CD4-positive, alpha-beta T cell treated with Interleukin-6 for 4 hours (primary cell): ENCODE measurements at places on chromosomes 11 and 22.

GRCh38 chr22:31929167-31929930 is 15.0 kb upstream of the YWHAH start:
- DNase-seq = no peak

- peak; percentile 32 for DNase-seq
Observed at GRCh38 chr11:114059984-114060391, 477 bp downstream of the ZBTB16 start.

GRCh38 chr22:49977578-49977977 is 17.0 kb downstream of the PIM3 start:
- DNase-seq = no peak

DNA sequence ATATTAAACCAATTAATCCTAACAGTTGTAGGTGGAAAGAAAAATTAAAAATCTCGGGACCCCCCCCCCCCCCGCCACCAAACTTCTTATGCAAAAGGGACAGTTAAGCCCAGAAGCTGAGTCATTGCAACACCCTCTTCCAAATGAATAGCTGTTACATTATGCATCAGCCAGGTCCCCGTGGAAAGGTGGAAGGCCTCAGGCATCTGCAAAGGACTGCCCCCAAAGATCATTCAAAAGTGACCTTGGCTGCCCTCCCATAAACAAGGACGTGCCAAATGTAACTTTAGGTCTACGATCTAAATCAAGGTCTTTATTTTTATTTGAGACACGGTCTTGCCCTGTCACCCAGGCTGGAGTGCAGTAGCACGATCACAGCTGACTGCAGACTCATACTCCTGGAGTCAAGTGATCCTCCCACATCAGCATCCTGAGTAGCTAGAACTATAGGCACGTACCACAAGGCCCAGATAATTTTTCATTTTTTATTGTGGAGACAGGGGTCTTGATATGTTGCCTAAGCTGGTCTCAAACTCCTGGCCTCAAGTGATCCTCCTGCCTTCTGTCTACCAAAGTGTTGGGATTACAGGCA is 22.8 kb downstream of the SYN3 start:
- DNase-seq = no peak

DNA sequence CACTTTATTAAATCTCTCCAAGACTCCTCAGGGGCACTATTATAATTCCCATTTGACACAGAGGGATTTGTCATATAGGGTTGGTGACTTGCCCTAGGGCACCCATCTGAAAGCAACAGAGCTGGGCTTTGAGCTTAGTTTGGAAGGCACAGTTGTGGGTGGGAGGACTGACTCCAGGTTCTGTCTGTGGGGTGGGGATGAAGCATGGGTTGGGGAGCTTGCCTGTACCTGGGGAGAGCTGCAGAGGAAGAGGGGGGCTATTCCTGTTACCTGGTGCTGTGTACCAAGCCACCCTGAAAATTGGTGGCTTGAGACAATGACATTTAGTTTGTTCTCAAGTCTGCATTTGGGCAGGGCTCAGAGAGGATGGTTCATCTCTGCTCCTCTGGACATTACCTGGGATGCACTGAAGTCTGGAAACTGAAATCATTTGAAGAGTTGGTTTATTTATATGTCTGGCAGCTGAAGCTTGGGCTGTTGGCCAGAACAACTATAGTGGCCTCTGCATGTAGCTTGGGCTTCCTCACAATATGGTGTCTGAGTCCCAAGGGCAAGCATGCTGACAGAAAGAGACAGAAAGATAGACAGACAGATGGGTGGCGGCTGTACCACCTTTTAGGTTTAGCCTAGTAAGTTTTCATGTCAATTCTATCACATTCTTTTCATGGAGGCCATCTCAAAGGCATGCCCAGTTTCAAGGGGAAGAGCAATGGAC is 44.9 kb downstream of the LRRC32 start:
- DNase-seq = no peak

- DNase-seq = no peak
Observed at GRCh38 chr22:43951966-43952365, 3.3 kb upstream of the SAMM50 start.

DNA sequence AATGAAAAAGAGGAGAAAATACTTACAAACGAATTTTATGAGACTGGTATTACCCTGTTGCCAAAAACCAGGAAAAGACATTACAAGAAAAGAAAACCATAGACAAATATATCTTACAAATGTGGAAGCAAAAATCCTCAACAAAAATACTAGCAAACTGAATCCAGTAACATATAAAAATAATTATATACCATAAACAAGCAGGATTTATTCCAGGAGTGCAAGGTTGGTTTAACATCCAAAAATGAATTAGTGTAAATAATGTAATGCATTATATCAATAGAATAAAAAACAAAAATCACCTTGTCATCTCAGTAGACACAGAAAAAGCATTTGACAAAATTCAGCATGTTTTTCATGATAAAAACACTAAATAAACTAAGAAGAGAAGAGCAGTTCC is 7.3 kb downstream of the NF2 start:
- DNase-seq = no peak

GRCh38 chr11:65083134-65083833 is 556 bp downstream of the CDCA5 start:
- no peak for DNase-seq

DNA sequence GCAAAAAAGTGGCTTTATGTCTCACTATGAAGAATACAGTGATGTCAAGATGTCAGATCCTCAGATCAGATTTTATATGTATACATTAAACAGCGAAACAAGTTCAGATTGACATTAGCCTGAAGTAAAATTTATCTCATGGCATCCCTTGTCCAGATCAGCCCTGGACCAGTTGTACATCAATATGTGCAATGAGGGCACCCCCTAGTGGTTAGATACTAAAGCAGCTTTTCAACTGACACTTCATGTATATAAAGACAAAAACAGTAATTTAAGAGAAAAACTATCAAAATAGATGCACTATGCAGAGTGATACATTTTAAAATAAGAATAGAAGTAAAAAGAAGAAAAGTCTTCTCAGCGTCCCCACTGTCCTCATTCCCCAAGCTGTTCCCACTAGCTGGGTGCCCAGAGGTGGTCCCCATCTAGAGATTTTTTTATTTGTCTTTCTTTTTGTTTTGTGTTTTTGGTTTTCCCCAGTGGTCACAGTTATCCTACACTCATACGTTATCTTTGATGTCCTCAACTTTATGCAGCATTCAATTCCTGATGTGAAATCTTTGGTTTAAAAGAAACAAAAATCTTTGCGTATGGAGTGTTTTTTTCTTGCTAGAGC is 2193.4 kb upstream of the RAG2 start:
- DNase-seq = no peak

DNA sequence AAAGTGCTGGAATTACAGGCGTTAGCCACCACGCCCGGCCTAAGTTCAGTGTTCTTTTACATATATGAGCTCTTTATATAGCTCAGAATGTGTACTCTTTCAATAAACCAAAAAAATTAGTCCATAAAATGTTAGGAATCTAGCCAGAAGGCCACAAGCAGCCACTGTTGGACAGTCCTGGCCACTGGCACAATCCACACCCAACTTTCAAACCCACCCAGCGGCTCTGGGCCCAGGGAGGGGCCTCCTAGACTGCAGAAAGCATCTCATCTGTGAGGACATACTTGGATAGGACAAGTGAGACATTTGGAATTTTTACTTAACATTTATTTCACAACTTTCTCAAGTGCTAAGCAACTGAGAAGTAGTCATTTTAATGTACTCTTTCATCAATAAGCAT is 6.4 kb downstream of the PACSIN2 start:
- DNase-seq = no peak

- no peak for DNase-seq
Observed at GRCh38 chr11:2709429-2709828, 9.6 kb upstream of the KCNQ1OT1 start.

DNA sequence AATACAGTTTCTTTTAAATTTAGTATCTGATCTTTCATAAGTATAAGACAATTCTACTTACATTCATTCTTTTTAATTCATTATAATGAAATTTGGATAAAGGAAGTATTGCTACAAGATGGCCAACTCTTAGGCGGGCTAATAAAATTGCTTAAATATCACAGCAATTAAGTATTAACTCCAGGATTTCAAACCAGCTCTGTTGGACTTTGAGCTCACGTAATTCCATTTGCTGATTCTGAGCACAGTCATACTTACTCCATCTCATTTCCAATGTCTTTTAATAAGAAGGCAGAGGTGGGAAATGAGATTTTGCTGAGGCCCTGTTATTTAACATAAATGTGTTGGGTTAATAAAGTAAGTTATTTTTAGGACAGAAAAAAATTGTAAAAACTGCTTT is 748.1 kb downstream of the KCNA4 start:
- no peak for DNase-seq

GRCh38 chr11:118909619-118910308 is 16.0 kb downstream of the BCL9L start:
- DNase-seq = no peak

DNA sequence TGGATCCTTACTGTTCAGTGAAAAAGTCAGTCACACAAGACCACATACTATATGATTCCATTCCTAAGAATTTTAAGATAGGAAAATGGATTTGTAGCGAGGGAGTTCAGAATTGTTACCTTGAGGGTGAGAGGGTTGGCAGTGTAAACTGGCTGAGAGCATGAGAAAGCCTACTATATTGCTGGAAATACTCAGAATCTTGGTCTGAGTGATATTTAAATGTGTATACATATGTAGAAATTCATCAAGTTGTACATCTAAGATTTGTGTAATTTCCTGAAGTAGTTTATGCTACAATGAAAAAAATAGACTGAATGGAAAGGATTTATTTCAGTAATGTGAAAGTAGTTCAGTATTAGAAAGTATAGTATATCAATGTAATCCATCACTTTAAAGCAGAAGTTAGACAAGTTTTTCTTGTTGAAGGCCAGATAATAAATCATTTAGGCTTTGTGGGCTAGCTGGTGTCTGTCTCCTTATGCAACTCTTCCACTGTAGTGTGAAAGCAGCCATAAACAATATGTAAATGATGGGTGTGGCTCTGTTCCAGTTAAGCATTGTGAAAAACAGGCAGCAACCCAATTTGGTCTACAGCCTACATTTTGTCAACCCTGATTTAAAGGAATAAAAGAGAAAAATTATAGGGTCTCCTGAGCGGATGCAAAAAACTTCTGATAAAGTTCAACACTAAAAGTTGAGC is 127.2 kb upstream of the THY1 start:
- no peak for DNase-seq

- DNase-seq = no peak
Observed at GRCh38 chr11:93512073-93512475, 31.1 kb downstream of the SMCO4 start.
